Activated naive CD8-positive, alpha-beta T cell treated with anti-CD3 and anti-CD28 coated beads, Interleukin-2, amount 50 U/mL, for 16 hours (primary cell): ENCODE measurements at places on chromosomes 3 and 15.

DNA sequence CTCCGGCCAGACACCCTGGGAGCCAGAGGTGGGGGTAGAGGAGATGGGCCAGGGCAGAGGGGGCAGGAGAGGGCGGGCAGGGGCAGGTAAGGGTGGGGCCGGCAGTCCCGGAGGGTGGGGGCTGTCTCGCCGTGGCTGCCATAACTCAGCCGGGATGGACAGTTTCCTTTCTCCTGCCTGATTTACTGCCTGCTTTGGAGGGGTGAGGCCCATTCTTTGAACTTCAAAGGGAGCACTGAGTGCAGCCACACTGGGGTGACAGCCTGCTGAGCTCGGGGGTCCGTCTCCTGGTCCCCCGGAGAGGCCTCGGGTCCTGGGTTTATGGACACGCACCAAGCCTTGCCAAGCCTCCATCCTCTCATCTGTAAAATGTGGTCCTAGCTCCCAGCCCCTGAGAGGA lies 135.4 kb downstream of the FBLN2 start:
- no peak for DNase-seq

DNA sequence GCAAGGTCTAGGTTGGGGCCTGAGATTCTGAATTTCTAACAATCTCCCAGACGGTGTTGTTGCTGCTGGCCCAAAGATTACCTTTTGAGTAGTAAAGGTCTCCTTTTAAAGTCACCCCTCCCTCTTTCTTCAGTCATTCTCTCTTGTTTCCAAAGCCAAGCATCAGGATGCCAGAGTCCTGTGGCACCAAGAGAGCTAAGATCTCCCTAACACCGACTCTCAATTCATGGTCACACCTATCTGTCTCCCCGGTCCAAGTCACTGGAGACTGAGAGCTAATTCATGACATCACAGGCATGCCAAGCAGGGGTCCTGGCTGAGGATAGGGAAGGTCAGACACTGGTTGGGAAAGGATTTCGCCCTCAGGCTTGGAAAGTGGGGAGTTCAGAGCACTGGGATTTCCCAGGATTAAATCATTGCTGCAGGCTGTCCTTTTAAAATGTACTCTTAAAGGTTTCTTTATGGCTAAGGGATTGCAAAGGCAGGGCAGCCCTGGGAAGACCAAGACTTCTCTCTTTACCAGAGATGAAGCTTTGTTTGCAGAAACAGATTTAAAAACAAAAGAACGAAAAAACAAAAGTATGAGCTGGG lies 7.3 kb downstream of the SHOX2 start:
- DNase-seq: no peak

- no peak for DNase-seq
These were observed 81.4 kb downstream of the PDE8A start for GRCh38 chr15:85063088-85063487.

GRCh38 chr3:168512802-168513201 lies 417.1 kb upstream of the GOLIM4 start:
- DNase-seq: no peak

- DNase-seq: no peak
These were observed 187.9 kb downstream of the OPA1 start for GRCh38 chr3:193780810-193781478.

GRCh38 chr3:48716508-48716981 lies 476 bp downstream of the IP6K2 start:
- DNase-seq: no peak
